A673 (cell line): ENCODE measurements at places on chromosomes 4 and X.

DNA sequence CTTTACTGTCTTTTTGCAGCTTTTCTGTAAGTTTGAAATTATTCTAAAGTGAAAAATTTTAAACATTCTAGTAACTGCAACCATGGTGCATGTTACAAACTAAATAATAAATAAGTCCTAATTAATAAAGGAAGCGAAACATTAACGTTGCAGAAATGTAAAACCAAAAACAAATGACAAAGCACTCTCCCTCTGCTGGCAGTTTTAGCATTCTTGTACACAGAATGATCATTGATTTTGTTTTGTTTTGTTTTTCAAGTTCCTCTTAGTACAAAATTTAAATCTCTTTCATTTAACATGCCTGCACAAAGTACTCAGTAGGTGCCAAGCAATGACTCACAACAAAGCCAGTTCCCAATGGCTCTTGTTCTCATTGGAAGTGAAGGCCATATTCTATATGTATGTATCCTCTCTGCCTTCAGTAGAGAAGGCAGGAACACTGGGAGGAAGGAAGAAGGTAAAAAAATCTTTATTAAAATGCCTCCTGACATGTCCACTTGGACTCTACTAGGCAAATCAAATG lies 13.7 kb upstream of the TMSB4X start:
- DNase-seq = no peak

DNA sequence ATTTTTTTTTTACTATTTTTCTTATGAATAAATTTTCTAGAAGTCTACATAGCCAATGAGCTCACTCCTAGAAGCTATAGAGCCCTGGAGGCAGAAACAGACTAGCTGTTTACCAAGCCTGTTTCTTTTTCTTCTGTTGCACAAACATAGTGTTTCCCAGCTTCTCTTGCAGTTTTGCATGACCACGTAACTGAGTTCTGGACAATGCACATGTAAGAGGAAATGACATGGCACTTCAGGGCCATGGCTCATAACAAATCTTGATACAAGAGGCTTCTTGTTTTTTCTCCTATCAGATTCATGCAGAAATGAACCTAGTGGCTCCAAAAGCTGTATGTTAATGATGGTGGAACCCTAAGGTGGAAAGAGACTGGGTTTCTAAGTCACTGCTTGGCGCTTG lies 127.4 kb downstream of the ZNF330 start:
- no peak for DNase-seq

GRCh38 chr4:125303821-125304220 lies 10.9 kb upstream of the FAT4 start:
- no peak for DNase-seq

DNA sequence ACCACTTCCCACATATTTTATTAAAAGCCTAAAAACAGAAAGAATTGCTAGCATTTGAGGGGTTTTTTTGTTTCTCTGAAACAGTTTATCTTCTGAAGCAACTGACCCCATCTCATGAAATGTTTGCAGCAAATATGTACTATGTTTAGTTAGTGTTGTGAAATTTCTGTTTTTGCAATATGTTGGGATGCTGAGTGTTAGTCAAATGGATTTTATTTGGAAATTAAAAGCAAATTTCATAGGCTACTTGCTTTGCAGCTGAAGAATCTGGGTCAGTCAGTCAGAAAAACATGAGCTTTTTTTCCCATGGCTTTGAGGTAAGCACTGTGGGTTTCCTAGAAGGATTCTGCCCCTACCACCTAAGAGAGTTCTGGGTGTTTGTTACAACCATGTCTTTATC lies 184.9 kb upstream of the DKK2 start:
- DNase-seq = no peak

GRCh38 chr4:2881431-2881830 lies 37.8 kb downstream of the ADD1 start:
- no peak for DNase-seq

DNA sequence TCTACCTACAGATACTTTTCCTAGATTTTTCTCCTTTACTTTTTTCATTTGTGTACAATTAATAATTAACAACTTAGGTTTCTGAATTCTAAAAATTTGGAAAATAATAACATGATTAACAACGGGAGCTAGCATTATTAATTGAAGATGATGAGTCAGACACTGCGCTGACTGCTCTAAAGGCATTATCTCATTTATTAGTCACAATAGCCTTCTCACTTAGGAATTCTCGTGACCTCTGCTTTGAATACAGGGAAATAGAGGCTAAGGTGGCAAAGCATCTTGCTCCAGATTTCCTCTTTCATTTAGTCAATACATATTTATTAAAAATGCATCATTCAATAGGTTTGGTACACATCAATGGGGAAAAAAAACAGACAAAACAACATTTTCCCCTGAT lies 441.3 kb downstream of the PCDH18 start:
- no peak for DNase-seq

GRCh38 chr4:77959566-77960338 lies 97.1 kb downstream of the MRPL1 start:
- DNase-seq = peak; percentile 38

DNA sequence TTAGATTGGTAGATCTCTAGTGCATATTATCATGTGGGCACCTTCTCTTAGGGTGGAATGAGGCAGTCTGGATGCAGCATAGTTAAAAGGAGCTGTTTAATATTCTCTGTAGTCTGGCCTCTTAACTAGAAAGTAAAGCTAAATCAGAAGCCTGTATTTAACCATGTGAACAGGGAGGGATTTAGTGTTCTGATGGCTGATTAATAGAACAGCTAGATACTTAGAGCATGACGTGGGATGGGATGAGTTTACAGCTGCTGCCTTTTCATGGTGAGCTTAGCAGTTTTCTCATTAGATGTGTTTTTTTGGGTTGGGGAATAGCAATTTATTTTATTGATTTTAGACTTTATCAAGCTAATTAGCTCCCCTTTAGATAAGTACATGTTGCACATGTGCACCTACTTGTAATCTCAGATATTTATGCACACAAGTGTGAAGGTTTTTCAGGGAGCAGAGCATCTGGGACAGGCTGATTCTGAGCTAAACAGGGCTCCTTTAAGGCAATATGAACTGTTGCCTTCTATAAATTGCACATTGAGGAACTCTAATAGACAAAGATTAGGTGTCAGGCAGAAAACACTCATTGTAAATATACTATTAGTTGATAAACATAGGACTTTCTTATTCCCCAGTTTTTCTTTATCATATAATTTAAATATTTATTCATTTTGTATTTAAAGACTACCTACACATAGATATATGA lies 34.1 kb downstream of the YIPF6 start:
- DNase-seq = no peak

DNA sequence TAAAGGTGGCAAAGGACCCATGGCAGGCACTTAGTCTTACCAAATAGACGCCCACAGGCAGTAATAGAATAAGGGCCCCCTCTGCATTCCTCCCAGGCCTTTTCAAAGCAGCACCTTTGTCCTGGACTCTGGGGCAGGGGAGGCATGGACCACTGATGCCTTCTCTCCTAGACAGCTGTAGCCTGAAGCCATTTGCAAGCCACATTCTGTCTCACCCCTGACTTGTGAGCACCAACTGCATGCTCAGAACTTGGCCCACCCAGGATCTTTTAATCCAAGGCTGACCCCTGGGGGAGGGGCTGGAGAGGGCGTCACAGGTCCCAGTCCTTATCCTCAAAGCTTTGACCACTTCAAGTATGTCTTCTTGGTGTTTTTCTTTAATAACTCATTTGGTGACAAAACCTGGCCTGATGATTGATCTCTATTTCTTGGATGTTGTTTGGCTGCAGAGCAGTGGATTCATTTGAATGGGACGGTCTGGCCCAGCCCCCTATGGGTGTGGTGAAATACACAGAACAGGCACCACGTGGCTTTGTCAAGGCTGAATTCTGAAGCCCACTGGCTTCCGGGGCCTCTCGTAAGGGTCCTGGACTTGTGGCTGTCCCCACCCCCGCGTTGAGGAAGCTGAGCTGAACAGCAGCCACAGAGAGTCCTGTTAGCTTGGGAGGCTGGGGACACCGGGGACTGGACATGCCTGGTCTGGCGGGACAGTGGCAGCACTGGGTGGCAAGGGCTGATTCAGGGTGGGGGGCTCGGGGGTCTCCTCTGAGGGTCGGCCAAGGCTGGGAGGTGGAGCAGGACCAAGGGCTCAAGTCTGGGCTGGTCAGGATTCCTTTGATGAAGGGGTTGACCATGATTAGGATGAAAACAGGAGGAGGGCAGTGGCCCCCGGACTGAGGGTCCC lies 36.6 kb downstream of the ADRA2C start:
- DNase-seq = peak; percentile 34

- DNase-seq = peak; percentile 22
Observed at GRCh38 chr4:19776021-19776459, 475.7 kb upstream of the SLIT2 start.

- DNase-seq = peak; percentile 60
Observed at GRCh38 chrX:37378404-37378803, 29.2 kb downstream of the PRRG1 start.

GRCh38 chr4:9898596-9899305 lies 117.3 kb downstream of the DRD5 start:
- peak; percentile 46 for DNase-seq

- peak; percentile 58 for DNase-seq
Observed at GRCh38 chr4:152534541-152535359, 1.1 kb downstream of the FBXW7 start.

- DNase-seq = no peak
Observed at GRCh38 chr4:41839916-41840854, 91.7 kb upstream of the PHOX2B start.

GRCh38 chr4:182908124-182908523 lies 9.1 kb downstream of the DCTD start:
- DNase-seq = no peak

- no peak for DNase-seq
Observed at GRCh38 chr4:179605196-179605595, 2163.0 kb upstream of the AGA start.

- DNase-seq = no peak
Observed at GRCh38 chr4:21893136-21893535, 55.4 kb downstream of the KCNIP4 start.

- no peak for DNase-seq
Observed at GRCh38 chrX:149758068-149758714, 15.7 kb upstream of the HSFX1 start.

DNA sequence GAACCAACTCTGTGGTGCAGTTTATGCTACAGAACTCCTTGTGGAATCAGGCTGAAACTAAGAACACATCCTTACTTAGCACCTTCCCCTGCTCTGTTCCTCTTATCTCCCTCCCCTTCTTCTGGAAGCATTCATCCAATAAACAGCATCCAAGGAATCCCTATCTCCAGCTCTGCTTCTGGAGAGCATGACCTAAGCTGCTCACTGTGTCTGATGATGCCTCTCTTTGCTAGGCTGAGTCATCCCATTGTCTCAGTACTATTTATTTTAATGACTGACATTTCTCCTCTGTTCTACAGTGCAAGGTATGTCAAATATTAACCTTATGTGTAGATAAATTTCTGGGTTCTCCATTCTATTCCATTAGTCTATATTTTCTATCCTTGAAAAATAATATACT lies 71.2 kb downstream of the BEND2 start:
- no peak for DNase-seq

- DNase-seq = peak; percentile 72
Observed at GRCh38 chrX:68462653-68463052, 29.4 kb upstream of the OPHN1 start.

- no peak for DNase-seq
Observed at GRCh38 chrX:119706616-119707015, 13.6 kb upstream of the SEPTIN6 start.

- no peak for DNase-seq
Observed at GRCh38 chr4:59608466-59608865, 1591.7 kb upstream of the ADGRL3 start.

- DNase-seq = no peak
Observed at GRCh38 chr4:14917298-14917633, 85.0 kb upstream of the CPEB2 start.

GRCh38 chrX:118536687-118537461 lies 41.3 kb downstream of the DOCK11 start:
- DNase-seq = peak; percentile 42

GRCh38 chrX:5708251-5708650 lies 520.4 kb downstream of the NLGN4X start:
- peak; percentile 84 for DNase-seq

DNA sequence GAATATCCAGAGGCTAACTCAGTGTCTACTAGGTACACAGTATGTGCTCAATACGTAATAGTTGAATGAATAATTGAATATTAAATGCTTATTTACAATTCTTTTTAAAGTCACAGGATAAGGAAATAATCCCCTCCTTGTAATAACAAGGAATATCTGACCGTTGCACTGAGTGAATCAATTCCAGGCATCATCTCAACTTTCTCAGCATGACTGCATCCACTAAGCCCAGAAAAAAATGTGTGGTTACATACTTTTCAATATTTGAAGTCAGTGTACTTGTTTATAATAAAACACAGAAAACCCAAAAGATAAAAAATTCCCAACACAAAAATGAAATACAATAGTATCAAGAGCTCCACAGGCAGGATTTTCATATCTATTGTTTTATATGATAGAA lies 105.4 kb downstream of the TMEM144 start:
- no peak for DNase-seq

GRCh38 chr4:128571747-128572146 lies 237.8 kb upstream of the JADE1 start:
- no peak for DNase-seq

DNA sequence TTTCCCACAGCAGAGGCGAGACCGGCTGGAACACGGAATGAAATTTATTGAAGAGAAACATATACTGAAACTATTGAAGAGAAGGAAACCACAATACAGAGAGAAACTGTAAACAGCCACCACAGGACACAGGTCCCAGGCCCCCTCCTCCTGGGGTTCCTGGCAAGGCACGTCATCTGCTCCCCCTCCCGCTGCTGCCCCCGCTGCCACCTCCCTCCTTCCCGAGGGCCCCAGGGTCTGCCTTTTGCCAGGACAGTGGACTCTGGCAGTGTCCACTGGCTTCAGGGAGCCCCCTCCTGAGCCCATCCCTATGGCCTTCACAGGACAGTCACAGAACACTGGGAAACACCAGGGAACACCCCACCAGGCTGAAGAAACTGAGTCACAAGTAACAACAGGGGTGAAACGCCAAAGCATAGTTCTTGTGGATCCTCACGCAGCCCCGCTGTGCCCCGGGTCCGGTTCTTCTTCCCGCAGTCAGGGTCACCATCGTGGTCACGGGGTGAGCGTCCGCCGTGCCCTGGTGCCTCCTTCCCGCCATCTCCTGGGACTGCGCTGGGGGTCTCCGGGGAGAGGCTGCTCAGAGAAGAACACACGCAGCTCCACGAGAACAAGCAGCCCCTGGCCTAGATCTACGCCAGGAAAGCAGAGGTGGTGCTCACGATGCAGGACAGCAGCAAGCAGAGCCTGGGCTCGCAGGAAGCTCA lies 5.4 kb downstream of the PNMA6E start:
- DNase-seq = no peak

GRCh38 chr4:188439641-188440311 lies 300.5 kb downstream of the TRIML1 start:
- DNase-seq = peak; percentile 57
